ENCODE measurements at places on chromosomes 16 and 17.

DNA sequence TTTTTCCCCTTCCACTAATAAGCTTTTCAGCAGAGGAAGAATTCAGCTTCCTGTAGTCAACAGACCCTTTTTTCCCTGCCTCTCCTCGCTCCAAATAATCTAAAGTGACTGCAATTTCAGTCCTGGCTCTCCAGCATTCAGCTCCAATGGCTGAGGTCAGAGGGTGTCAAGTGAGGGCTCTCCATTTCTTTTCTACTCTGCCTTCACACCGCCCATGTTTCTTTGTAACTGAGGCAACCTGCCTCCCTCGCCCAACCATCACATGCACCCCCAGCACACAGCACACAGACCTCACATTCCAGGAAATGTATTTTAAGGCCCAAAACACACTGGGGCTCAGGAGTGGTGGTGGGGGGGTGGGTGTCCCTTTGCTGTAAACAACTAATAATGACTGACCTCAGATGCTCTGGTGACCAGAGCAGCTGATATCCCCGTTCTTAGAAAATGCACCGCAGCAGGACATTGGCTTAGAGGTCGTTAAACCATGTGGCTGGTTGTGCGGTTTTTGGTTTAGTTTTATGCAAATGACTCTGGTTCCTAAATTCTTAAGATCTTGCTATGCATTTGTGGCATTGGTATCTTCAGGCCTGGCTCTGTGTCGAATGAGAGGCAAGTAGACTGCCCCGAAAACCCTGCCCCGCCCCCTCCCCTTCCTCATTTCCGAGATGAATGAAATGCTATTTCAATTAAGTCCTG, 203.6 kb downstream of the ZFHX3 start:
- DNase-seq = no peak

DNA sequence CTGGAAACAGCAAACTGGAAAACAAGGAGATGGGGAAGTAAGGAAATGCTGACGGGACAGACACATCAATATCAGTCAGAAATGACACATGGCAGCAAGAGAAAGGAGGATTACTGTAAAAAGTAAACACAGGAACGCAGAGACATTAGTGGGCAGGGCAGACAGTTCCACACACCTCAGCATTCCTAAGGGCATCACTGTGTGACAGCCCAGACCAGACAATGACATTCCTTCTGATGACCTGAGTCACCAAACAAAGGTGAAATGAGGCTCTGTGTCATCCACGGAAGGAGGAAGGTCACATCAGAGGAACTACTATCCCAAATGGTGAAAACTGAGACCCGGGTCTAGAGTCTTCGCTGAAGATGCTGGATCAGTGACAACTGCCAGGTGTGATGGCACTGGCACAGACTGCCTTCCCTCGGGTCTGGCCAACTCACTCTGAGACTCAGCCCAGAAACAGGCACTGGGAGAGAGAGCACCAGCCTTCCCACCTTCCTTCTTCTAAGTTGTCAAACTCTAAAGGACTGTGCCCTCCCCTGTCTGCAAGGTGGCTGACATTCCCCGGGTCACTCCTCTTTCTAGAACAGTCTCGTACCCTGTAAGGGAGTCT, 36.7 kb downstream of the TK2 start:
- DNase-seq = no peak

GRCh38 chr16:54402270-54402669, 115.7 kb upstream of the IRX3 start:
- no peak for DNase-seq

DNA sequence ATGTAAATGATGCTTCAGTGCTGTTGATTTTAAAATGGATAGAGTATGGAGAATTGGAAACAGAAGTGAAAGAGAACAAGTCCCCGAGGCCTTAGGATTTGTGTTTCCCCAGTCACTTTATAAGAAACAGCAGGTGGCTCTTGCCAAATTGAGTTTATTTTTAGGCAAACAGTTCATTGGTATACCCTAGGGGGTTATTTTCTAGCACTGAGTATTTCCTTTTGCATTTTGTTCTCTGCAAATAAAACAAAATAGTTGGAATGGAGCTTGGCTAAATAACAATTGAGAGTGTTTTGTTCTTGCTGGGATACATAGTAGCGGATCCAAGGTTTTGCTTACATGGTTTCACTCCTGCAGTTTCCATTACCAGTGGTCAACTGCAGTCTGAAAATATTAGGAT, 591.1 kb upstream of the C16orf82 start:
- DNase-seq = no peak

- no peak for DNase-seq
These were observed 141.3 kb downstream of the HS3ST3A1 start for GRCh38 chr17:13460261-13461000.

DNA sequence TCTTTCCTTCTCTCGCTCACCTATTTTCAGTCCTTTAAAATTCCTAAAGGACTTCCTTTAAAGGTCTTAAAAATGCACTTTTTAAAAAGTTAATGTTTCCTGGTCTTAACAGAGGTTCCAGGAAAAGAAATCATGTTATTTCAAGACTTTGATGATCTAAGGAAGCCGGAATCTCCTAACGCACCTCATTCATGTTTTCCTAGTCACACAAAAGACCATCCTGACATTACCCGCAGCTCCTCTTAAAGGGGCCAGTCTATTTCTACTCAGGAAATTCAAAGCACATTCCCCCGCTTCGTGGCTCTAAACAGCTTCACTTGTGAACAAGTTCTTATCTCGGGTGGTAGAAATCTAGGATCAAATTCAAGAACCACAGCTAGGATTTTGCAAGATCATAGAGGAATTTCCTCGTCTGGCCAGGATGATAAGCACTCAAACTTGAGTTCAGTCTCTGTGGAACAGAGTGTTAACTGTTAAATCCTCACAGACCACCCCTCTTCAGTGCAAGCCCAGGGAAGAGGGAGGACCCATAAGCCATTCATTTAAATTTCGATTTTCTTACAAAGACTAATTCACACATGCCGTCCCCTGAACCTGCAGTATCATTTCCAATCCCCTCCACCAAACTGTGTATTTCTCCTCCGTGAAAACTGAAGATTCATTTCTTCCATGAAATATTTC, 137.1 kb upstream of the AXIN2 start:
- peak; percentile 68 for DNase-seq

GRCh38 chr17:68152161-68152571, 95.7 kb upstream of the AMZ2 start:
- no peak for DNase-seq

- DNase-seq = no peak
These were observed 191.3 kb downstream of the NTN1 start for GRCh38 chr17:9212376-9213302.

- DNase-seq = peak; percentile 23
These were observed 31.4 kb downstream of the DHX38 start for GRCh38 chr16:72124761-72125634.

DNA sequence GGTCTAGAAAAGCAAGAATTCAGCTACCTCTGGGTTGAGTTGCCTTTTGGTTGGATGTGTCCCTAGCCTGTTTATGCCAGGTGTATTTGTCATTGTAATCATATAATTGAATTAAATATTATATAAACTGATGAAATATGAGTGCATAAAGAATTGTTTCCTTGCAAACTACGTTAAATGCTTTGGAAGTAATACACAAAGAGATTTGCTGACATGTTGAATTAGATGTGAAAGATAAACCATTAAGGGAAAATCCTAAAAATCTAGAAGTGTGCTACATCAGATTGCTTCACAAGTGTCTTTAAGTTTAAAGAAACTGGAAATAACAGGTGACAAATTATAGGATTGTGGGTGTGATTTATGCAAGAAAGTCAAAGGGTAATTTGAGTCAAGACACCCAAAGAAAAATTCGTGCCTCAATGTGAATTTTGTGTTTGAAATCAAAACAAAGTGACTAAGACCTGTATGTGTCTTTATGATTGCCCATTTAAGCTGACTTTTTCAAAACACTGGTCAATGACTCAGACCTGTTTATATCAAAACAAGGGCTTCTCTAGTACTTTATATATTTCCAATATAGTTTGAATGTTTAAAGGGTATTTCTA, 5.1 kb upstream of the PYY start:
- no peak for DNase-seq

GRCh38 chr17:17435323-17435722, 41.5 kb upstream of the MED9 start:
- peak; percentile 78 for DNase-seq

DNA sequence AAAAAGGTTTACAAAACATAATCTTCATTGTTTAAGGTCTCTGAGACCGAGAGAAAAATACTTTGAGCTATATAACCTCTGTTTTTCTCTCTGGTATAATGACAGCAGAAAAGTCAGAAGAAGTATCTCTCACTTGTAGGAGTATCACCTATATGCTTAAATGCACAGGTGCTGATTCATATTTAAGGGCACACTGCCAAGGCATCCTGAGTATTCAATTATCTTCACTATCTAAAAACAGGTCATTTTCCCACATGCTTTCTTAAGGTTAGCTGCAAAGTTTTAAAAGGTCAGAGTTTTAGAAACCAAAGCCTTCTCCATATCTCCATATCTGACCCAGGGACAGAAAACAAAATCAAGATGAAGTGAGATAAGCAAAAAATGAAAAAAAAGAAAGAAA, 99.3 kb upstream of the C17orf78 start:
- DNase-seq = no peak

DNA sequence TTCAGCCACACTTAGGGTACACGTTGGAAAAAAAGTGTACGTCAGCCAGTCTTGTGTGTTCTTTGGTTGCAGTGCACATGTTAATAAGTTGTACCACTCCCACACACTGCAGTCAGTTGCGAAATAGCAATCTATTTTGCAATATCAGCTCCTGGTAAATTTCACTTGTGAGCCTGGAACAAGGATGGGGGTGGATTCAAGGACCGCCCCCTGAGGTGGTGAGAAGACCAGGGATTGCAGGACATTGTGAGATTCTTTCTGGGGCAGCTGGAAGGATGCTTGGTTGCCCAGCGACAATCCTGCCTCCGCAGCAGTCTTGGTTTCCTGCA, 78.6 kb upstream of the ZFHX3 start:
- DNase-seq = peak; percentile 65

GRCh38 chr16:9913604-9914326, 268.5 kb downstream of the GRIN2A start:
- no peak for DNase-seq

DNA sequence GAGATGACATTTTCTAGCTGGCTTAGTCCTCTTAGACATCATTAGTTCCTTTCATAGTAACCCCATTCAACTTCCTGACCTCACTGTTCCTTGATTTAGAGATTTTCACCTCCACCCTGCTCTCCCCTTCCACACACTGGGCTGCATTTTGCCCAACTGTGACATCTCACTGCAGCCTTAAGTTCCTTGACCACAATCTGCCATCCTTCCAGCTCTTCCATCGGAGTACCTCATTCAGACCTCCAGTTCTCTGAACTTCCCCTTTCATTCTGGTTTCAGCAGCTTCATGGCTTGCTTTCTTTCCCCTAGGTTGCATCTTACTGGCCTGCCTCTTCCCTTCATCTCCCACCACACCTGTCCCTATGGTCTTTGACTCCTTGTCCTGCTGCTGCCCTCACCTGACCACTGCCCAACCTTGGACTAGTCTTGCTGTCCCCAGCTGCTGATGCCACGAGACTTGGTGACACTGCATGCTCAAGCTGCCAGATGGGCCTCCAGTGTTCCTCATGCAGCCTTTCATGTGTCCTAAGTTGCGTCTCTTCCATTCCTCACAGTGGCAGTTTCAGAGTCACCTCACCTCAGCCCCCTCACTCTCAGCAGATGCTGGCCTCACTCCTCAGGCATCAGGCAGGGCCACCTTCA, 40.8 kb downstream of the NUP88 start:
- DNase-seq = no peak

- DNase-seq = no peak
These were observed 43.5 kb downstream of the CFAP20 start for GRCh38 chr16:58085584-58086251.

GRCh38 chr17:70181866-70182265, 12.5 kb downstream of the KCNJ2 start:
- DNase-seq = no peak

DNA sequence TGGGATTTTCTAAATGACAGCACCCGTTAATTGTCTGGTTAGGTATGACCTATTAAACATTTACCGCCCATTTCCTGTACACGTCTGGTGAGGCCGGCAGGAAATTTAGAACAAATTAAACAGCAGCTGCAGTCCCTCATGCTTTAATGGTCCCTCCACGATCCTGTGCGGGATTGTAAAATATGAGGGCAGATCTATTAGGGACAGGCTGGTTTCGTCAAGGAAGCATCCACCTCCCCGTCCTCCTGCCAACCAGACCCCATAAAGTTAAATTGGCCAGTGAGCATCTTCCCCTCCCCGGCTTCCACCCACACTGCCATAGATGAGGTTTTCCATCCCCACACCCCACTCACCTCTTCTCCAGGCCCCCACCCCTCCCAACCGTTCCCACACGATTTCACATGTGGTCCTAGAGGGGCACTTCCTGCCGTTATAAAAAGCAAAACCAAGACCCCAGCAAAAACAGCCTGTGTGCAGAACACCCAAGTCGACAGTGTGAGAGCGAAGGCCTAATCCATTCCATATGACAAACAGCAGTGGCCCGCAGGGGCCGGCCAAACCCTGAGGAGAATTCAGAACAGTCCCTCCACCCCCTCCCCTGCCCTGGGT, 331.9 kb downstream of the FOXL1 start:
- DNase-seq = no peak

DNA sequence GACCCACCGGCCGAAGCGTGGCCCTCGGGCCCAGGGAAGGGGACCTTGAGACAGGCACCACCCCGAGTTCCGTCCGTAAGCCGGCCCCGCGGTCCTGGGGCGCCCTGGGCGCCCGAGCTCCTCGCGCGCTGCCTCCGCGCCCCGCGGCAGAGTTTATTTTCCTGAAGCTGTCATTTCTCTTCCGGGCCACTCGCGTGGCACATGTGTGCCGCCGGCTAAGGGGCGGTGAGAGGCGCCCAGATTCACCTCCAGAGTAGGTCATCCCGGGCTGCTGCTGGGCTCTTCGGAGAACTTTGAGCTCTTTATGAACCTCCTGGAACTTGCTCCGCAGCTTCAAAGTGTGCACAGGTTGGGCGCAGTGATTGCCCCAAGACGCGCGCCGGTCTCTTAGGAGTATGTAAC, 489 bp downstream of the ZC3H18 start:
- DNase-seq = no peak

DNA sequence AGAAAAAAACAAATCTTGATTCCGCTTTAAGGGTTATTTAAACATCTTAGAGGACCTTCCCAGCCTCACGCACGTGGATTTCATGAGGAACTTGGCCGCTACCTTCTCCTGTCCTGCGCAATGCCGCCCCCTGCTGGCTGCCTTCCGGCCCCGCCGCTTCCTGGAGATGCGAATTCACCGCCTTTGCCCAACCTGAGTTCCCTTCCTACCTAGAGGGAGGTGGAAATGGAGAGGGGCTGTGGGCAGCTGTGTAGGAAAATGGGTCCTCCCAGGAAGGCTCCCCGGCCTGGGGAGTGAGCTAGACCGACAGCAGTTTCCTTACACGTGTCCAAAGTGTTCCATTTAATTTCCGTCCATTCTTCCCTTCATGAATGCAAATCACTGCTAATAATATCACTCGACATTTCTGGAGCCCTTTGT, 1.0 kb upstream of the ABCC12 start:
- peak; percentile 45 for DNase-seq

GRCh38 chr16:89357055-89357816, 133.1 kb downstream of the ANKRD11 start:
- DNase-seq = no peak

GRCh38 chr16:47787696-47788095, 326.6 kb downstream of the PHKB start:
- no peak for DNase-seq

Data from non-pigmented ciliary epithelial cell (primary cell).